ENCODE measurements at places on chromosomes 7 and 10.

DNA sequence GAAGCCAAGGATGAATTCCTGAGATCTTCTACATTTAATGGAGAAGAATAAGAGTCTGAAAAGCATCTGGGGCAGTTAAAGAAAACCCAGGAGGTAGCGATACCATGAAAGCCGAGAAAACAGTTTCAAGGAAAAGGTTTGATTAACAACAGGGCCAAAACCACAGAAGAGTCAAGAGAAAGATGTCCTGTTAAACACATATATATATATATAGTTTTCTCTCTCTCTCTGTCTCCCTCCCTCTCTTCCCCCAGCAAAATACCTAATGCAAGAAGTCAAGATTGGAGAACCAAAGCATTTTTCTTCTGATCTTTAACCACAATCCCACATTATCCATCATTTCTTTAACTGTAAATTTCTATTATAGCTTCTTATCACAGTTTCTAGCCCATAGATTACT lies 261.4 kb downstream of the SNX13 start:
- H3K4me1 ChIP-seq = peaks cover 2% of the 10 kb centered on the region
- no peaks in the 10 kb centered on the region for H3K27me3 ChIP-seq
- no peak for DNase-seq
- H3K27ac ChIP-seq = no peak overlapping the region
- no peaks in the 10 kb centered on the region for H3K36me3 ChIP-seq

- H3K36me3 ChIP-seq = no peaks in the 10 kb centered on the region
- H3K4me3 ChIP-seq = no peak overlapping the region
- H3K27me3 ChIP-seq = no peaks in the 10 kb centered on the region
- peaks cover 2% of the 10 kb centered on the region for H3K4me1 ChIP-seq
- no peak overlapping the region for H3K27ac ChIP-seq
Observed at GRCh38 chr7:100441641-100442535, 5.6 kb upstream of the PPP1R35 start.

DNA sequence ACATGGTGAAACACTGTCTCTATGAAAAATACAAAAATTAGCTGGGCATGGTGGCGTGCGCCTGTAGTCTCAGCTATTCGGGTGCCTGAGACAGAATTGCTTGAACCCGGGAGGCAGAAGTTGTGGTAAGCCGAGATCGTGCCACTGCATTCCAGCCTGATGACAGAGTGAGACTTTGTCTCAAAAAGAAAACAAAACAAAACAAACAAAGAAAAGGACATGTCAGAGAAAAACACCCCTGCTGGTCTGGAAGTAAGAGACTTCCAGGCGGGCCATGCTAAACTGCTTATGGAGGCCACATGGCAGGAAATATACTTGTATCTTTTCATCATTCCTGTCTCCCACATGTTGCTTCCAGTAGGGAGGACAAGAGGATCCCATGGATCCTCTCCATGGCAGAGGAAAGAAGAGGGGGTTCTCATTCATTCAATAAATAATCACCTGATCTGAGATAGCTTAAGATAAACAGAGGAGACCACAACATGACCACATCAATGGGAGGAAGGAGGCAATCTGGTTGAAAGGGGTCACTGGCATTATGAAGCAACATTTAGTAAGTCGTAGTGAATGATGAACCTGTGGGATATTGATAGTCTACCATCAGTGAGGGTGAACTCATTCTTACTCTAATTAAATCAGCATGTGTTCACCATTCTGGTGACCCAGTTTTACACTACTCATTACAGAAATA lies 60.5 kb upstream of the ZNF138 start:
- no peaks in the 10 kb centered on the region for H3K36me3 ChIP-seq
- H3K4me3 ChIP-seq = no peak overlapping the region
- no peaks in the 10 kb centered on the region for H3K4me1 ChIP-seq
- no peaks in the 10 kb centered on the region for H3K27me3 ChIP-seq

- H3K27me3 ChIP-seq = no peaks in the 10 kb centered on the region
- no peaks in the 10 kb centered on the region for H3K36me3 ChIP-seq
- no peaks in the 10 kb centered on the region for H3K4me1 ChIP-seq
- H3K4me3 ChIP-seq = no peak overlapping the region
- no peak overlapping the region for H3K27ac ChIP-seq
Observed at GRCh38 chr7:114141415-114141814, 222.6 kb upstream of the PPP1R3A start.

GRCh38 chr7:28356619-28357018 lies 55.7 kb upstream of the CREB5 start:
- peaks cover 2% of the 10 kb centered on the region for H3K4me1 ChIP-seq
- no peak overlapping the region for H3K4me3 ChIP-seq
- no peaks in the 10 kb centered on the region for H3K36me3 ChIP-seq
- H3K27ac ChIP-seq = no peak overlapping the region
- no peaks in the 10 kb centered on the region for H3K27me3 ChIP-seq
- DNase-seq = no peak

- DNase-seq = no peak
- H3K27me3 ChIP-seq = no peaks in the 10 kb centered on the region
- no peaks in the 10 kb centered on the region for H3K36me3 ChIP-seq
- H3K4me3 ChIP-seq = no peak overlapping the region
Observed at GRCh38 chr7:16479591-16479990, 14.1 kb upstream of the SOSTDC1 start.

- DNase-seq = peak; percentile 47
- H3K4me1 ChIP-seq = peaks cover 21% of the 10 kb centered on the region
- no peaks in the 10 kb centered on the region for H3K36me3 ChIP-seq
- no peak overlapping the region for H3K27ac ChIP-seq
Observed at GRCh38 chr10:48463318-48464003, 141.4 kb downstream of the ARHGAP22 start.

- no peaks in the 10 kb centered on the region for H3K27me3 ChIP-seq
- no peak overlapping the region for H3K4me3 ChIP-seq
- no peaks in the 10 kb centered on the region for H3K36me3 ChIP-seq
- H3K27ac ChIP-seq = no peak overlapping the region
- DNase-seq = no peak
Observed at GRCh38 chr7:93737953-93738352, 152.6 kb downstream of the TFPI2 start.

GRCh38 chr7:113085781-113086390 lies 741 bp downstream of the GPR85 start:
- H3K4me1 ChIP-seq = peaks cover 2% of the 10 kb centered on the region
- H3K27ac ChIP-seq = no peak overlapping the region
- H3K4me3 ChIP-seq = no peak overlapping the region
- DNase-seq = no peak
- no peaks in the 10 kb centered on the region for H3K36me3 ChIP-seq
- no peaks in the 10 kb centered on the region for H3K27me3 ChIP-seq

DNA sequence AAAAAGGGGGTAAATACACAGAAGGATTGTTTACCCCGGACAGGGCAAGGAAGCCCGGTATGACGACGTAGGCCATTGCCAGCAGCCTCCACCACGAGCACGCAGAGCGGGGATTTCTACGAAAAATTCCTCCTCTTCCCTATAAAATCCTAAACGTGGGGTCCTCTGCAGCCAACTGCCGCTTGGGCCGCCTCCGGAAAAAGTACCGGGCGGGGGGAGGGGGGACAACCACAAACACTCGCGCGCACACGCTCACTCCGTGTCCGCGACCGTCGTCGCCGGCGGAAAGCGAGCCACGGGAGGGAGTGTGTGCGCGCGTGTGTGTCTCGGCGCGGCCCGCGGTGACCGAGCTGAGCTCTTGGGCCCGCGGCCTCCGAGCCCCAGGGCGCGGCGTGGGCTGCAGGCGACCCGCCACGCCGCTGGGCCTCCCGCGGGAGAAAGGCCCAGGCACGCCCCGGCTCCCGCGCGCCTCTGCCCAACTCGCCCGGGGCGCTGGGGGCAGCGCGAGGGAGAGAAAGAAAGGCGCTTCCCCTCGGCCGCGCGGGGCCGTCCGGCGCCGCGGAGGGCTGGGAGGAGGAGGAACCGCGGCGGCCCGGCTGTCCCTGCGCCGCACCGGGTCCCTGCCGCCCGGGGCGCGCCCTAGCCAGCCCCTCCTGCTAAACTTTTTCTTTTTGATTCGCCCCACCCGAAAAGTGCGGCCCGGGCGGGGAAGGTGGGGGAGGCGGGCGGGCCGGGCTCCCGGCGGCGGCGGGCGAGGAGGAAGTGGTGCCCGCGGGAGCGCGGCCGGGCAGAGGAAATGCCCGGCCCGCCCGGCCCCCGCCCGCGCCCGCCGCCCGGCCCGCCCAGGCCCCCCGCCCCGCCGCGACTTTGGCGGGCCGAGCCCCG lies 1.5 kb downstream of the CTBP2 start:
- peak overlapping the region; percentile 96 for H3K27ac ChIP-seq
- no peaks in the 10 kb centered on the region for H3K36me3 ChIP-seq
- peak overlapping the region; percentile 91 for H3K4me3 ChIP-seq
- H3K4me1 ChIP-seq = peaks cover 5% of the 10 kb centered on the region

- H3K4me3 ChIP-seq = no peak overlapping the region
- no peak for DNase-seq
- H3K36me3 ChIP-seq = no peaks in the 10 kb centered on the region
- no peaks in the 10 kb centered on the region for H3K27me3 ChIP-seq
Observed at GRCh38 chr7:49321843-49322242, 397.5 kb downstream of the CDC14C start.

Data from ovary (tissue), 10 donors.